ENCODE measurements at places on chromosomes 1 and 21. TPM values are rescaled to one million over a fixed set of nuclear protein-coding genes. Genes with fewer than 3 reads are reported as not detected.

LRRIQ3 gene
- not detected for total RNA-seq

CYP4Z1 gene
- total RNA-seq, result 1.8 TPM

DNA sequence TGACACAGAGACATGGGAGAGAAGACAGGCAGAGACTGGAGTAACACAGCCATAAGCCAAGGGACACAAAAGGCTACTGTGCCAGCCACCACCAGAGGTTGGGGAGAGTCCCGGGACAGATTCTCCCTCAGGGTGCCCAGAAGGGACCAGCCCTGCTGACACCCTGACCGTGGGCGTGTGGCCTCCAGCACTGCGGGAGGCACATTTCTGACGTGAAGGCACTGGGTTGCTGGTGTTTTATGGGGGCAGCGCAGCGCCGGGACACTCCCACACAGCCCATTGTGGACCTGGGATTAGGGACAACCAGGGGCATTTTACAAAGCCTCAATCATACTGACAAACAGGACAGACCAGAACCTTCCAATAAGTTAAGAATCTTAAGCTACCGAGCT, 26.2 kb downstream of the PRDM15 start:
- no peak for DNase-seq

GRCh38 chr1:89807983-89808382, 12.8 kb upstream of the LRRC8D start:
- DNase-seq, result no peak

DNA sequence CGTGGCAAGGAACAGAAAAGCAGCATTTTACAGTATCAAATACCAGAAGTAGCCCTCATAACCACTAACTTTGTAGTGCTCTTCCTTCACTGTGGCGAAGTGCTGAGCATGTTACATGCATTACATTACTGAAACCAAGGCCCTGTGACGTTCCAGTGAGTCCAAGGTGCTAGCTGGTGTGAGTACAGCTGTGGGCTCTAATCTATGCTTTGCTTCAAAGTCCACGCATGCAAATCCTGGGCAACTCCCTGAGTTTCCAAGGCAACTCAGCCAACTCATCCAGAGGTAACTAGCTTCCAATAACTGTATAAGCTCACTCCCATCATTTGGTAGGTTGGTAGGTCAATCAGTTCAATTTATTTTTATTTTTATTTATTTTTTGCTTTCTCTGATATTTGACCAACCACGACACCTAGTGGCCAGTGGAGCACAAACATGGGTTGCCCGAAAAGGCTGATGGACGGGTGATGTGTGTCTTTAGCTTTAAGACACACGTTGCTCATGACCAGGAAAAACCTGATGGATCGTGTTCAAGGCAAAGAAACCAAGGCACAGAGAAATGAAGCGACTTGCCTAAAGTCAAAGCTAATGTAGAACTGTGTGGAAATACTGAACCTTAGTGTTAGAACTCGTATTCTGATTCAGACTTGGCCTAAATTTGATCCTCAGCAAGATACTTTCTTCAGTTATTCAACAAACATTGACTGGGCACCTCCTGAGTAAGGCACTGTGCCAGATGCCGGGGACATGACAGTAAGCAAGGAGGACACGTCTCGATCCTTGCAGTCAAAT, 73.0 kb downstream of the GNG12 start:
- peak; percentile 51 for DNase-seq

DNA sequence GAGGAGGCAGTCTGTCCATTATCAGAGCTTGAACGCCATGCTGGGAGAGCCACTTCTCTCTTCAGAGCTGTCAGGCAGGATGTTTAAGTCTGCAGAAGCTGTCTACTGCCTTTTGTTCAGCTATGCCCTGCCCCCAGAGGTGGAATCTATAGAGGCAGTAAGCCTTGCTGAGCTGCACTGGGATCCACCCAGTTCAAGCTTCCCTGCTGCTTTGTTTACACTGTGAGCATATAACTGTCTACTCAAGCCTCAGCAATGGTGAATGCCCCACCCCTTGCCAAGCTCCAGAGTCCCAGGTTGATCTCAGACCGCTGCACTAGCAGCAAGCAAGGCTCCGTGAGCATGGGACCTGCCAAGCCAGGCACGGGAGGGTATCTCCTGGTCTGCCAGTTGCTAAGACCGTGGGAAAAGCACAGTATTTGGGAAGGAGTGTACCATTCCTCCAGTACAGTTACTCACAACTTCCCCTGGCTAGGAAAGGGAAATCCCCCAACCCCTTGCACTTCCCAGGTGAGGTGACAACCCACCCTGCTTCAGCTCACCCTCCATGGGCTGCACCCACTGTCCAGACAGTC, 32.5 kb downstream of the RGS13 start:
- no peak for DNase-seq
